ENCODE measurements at places on chromosomes 6 and 20.

- no peak for DNase-seq
Observed at GRCh38 chr20:56986931-56987720, 279.3 kb downstream of the BMP7 start.

- DNase-seq, result no peak
Observed at GRCh38 chr20:47133809-47134456, 222.6 kb downstream of the ZMYND8 start.

GRCh38 chr6:13883966-13884365 is 40.8 kb upstream of the RNF182 start:
- no peak for DNase-seq

DNA sequence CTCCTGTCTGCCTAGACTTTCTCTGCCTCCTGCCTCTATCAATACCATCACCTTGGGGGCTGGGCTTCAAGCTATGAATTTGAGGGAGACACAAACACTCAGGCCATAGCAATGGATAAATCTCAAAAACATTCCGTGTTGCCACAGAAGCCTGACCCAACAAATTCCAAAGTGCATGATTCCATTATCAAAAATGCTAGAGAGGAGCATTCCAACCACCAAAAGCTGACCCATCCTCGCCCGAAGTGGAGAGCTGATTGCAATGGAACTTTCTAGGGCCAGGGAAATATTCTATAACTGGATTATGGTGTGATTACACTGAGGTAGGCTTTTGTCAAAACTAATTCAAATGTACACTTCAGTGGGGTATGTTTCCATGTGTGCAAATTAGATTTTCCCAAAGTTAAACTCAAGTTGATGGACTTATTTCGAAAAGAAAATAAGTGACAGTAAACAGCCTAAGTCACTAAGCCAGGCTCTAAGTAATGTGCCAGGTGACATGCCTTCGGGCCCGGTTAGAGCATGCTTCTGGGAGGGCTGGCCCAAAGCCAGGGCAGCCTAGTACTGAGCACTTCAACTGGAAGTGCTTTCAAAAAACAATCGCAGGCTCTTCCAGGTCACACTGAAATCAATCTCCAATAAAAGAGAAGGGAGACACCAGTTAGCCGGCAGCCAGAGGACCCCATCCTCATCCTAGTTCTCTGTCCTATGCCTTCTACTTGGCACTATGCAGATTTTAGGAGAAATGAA is 142.3 kb downstream of the TBXT start:
- no peak for DNase-seq

GRCh38 chr6:120675886-120676285 is 658.4 kb downstream of the TBC1D32 start:
- no peak for DNase-seq

- DNase-seq, result no peak
Observed at GRCh38 chr6:16805243-16805950, 44.1 kb upstream of the ATXN1 start.

DNA sequence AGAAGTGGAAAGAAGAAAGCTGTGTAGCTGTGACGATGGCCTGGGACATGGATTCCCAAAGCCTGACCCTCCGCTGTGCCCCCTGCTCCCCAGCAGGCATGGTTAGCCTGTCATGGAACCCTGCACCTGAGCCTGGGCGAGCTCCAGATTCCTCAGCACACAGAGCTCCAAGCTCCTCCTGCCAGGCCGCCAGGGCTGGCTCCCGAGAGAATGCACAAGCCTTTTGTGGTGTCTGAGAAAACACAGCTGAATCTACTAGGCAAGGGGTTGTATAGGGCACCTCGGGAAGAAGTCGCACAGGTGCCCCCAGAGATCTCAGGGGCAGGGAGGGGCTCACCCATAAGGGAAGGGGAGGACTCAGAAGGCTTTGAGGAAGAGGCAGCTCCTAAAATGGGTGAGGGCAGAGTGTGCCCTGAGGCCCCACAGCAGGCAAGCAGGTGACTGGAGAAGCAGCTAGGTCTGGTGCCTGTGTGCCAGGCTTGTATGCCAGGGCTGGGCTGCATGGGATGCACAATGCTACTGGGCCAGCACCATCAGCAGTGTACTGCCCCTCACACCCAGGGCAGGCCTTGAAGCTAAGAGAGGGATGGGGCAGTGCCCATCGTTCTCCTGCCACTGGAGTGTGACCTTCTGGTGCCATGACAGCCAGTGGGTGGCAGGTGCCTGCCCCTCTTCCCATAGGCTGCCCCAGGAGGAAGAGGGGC is 64.3 kb upstream of the CD93 start:
- no peak for DNase-seq
